ENCODE measurements at places on chromosomes 4 and X.

GRCh38 chrX:74450803-74451449 is 29.6 kb downstream of the SLC16A2 start:
- no peak for DNase-seq

GRCh38 chr4:187541666-187542065 is 453.9 kb upstream of the ZFP42 start:
- no peak for DNase-seq

GRCh38 chrX:72100051-72100755 is 31.5 kb downstream of the RTL5 start:
- DNase-seq: no peak

- no peak for DNase-seq
Measured at GRCh38 chr4:1512738-1513660, 106.8 kb upstream of the NKX1-1 start.

GRCh38 chr4:133550436-133550835 is 401.3 kb downstream of the PCDH10 start:
- DNase-seq: no peak

DNA sequence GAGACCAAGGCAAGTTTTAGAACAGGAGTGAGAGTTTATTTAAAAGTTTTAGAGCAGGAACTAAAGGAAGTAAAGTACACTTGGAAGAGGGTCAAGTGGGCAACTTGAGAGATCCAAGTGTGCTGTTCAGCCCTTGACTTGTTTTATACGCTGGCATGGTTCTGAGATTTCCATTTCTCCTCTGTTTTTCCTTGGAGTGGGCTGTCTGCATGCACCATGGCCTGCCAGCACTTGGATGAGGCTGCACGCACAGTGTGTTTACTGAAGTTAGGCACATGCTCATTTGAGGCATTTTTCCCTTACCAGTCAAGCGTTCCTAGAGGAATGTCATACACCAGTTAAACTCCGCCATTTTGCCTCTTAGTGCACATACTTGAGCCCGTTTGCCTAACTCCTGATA is 8.7 kb upstream of the ZNF674 start:
- no peak for DNase-seq

Data from renal cortex interstitium (tissue), 15 donors.